ENCODE measurements at places on chromosomes 5 and 9.
A peak's percentile ranks its signal among the peaks of the same experiment; 100 is the strongest.

DNA sequence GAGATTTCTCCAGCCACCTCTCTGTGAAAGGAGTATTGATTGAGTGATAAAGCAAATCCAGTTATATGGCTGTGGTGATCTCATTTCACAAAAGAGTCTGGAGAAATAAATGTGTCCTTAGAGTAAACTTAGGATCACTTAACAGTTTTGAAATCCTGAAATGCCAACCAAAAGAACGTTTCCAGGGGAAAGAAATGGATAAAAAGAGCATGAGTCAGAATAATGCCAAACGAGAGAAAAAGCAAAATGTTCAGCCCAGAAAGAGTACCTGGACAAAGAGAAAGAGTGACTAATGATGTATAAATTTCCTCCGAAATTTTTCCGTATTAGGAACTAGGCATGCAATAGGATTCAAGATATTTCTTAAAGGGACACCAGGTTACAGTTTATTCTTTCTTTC lies 463.1 kb upstream of the CDH10 start:
- no peak for DNase-seq

DNA sequence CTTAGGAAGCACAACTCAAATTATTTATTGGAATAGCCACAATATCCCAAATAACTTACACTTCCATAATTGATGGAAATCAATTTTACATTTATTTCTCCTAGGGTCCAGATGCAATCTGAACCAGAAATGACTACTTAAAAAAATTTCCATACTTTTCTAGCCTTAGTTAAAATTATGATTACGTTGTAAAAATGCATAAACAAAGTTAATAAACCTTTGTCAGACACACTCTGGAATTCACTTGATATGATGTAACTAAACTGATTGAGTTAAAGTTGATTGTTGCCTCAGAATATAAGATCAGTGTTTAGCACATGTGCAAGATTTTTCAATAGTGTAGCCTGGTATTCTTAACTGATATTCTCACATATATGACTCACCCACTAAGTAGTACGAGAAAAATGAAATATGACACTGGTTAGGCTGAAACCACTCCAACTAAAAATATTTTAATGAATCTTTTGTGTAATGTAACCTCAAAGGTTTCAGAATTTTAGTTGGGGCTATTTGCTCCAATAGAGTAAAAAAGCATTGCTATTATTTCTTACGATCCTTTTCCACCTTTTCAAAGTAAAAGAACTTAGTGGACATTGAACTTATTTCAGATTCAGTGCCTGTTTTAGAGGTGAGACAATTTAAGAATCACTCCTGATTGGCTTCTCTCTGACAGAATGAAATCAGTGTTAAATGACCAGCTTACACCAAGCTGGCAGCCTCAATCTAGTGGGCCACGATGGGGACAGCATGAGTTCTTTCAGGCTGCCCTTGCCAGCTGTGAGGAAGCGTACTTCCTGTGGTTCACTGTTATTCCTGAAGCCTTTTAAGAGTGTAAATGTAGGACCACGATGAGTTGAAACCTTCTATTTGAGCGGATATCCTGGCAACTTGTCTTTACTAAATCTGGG lies 277.2 kb upstream of the CDH9 start:
- no peak for DNase-seq

GRCh38 chr5:107736638-107737037 lies 65.9 kb upstream of the EFNA5 start:
- no peak for DNase-seq

- DNase-seq, result no peak
Observed at GRCh38 chr5:178808886-178809285, 50.9 kb upstream of the ZNF354B start.

GRCh38 chr9:108662956-108663355 lies 192.8 kb downstream of the ACTL7B start:
- DNase-seq, result no peak

DNA sequence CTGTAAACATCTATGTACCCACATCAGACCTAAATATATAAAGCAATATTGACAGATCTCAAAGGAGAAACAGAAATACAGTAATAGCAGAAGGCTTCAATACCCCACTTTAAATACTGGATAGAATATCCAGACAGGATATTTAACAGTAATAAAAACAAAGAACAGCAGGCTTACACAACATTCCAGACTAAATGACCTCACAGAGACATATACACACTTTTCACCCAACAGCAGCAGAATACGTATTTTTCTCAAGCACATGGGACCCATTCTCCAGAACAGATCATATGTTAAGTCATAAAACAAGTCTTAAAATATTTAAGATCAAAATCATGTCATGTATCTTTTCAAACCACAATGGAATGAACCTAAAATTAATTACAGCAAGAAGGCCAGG lies 76.8 kb downstream of the CAMSAP1 start:
- DNase-seq, result no peak

DNA sequence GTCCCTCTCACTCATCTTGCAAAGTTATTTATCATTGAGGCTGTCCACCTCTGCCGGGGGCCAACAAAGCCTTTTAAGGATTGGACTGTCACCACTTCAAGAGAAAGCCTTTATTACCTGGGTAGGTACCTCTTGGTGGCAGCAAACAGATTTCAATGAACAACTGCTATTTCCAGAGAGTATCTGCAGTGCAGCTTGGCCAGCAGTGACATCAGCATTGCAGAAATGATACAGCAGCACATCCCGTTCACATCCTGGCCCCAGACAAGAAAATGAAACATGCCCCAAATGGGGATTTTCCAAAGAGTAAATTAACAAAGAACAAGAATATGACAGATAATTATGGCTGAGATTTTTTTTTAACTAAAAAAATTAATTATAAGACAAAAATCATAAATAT lies 2.3 kb upstream of the SPATA6L start:
- DNase-seq, result no peak

GRCh38 chr9:109789556-109789955 lies 9.6 kb downstream of the PALM2AKAP2 start:
- no peak for DNase-seq

DNA sequence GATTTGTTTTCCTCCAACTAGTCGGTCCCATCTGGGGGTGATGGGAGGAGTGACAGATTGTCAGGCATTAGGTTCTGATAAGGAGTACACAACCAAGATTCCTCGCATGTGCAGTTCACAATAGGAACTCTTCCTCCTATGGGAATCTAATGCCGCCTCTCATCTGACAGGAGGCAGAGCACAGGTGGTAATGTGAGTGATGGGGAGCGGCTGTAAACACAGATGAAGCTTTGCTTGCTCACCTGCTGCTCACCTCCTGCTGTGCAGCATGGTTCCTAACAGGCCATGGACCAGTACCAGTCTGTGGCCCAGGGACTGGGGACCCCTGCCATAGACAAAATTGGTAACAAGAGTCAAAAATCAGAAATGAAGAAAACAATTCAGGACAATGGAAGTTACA lies 173.3 kb upstream of the HMHB1 start:
- DNase-seq, result no peak

- no peak for DNase-seq
Observed at GRCh38 chr9:38424918-38425317, 664 bp upstream of the IGFBPL1 start.

DNA sequence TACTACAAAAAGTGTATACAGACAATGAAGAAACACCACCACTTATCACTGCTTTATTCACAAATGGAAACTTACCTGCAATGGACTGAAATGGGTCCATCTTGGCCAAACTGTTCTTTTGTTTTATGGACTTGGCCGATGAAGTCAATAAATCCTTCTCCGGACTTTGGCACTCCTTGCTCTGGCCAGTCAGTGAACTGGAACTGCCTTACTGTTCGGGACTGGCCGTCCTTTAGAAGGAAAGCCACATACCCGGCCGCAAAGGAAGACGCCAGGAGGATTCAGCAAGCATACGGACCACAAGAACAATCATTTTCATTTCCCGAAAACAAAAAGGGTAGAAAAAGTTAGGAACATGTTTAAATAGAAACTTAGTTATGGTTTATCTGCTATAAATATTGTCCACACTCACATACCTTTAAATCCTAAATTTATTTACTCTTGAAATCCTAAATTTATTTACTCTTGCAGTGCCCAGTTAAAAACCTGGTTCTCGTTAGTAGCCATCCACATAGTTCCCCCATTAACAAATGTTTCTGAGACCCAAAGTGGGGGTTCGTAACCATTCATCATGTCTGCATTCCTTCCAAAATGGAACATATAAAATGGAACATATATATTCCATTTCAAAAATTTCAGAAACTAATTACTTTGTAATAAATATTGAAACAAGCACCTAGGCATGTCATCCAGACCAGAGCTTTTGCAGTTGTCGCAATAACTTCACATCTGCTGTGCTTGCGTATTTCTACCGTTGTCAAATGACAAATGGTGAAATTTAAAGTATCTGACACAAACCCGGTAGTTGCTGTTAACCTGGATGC lies 532.1 kb upstream of the DMAC1 start:
- no peak for DNase-seq

DNA sequence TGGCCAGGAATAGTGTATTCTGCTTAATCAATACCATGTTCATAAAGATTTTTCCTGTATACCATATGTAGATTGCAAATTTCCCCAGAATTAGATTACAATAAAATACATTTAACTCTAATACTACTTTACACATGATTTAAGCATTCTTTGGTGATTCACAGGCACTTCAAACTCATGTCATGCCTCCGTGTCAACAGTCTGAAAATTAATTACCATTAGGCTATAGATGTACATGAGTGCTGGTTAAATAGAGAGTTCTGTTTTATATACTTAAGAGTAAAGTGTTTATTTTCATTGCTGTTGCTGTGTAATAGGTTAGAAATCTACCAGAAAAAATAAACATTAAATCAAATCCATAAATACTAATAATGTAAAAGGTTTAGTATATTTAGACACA lies 159.8 kb downstream of the ZSWIM6 start:
- no peak for DNase-seq

DNA sequence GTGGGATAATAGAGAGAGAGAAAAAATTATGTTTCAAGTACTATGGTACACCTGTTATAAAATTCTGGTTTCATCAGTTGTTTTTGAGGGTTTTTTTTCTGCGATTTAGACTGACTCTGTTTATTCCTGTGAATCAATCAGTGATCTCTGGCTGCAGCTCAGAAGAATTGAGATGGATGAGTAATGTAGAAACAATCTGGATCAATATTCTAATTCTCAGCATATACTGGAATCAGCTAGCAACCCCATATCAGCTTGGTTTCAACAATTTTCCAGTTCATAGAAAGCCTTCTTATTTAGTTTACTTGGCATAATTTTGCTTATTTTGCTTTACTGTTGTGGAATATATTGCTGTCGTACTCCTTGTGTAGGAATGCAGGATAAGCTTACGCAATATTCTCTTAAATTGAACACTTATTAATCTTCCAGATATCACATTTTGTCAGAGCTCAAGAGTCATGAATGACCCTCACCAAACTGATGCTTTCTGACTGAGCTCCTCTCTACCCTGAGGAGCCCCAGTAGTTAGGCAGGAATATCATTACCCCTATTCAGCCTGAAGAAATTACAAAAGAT lies 42.9 kb downstream of the SHC3 start:
- no peak for DNase-seq

DNA sequence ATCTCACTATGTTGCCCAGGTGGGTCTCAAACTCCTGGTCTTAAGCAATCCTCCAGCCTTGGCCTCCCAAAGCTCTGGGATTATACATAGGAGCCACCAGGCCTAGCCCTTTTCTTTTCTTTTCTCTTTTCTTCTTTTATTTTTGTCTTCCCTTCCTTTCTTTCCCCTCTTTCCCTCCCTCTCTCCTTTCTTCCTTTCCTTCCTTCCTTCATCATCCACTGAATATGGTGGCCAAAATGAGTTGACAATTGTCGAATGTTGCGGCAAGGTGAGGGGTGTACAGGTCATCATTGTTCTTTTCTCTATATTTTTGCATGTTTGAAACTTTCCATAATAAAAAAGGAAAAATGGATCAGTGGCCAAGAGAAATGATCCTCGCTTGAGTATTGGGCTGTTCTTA lies 32.1 kb upstream of the BASP1 start:
- DNase-seq, result no peak

GRCh38 chr9:87570000-87570908 lies 72.6 kb downstream of the DAPK1 start:
- DNase-seq, result no peak

GRCh38 chr9:29637471-29638237 lies 2064.4 kb upstream of the C9orf72 start:
- no peak for DNase-seq

DNA sequence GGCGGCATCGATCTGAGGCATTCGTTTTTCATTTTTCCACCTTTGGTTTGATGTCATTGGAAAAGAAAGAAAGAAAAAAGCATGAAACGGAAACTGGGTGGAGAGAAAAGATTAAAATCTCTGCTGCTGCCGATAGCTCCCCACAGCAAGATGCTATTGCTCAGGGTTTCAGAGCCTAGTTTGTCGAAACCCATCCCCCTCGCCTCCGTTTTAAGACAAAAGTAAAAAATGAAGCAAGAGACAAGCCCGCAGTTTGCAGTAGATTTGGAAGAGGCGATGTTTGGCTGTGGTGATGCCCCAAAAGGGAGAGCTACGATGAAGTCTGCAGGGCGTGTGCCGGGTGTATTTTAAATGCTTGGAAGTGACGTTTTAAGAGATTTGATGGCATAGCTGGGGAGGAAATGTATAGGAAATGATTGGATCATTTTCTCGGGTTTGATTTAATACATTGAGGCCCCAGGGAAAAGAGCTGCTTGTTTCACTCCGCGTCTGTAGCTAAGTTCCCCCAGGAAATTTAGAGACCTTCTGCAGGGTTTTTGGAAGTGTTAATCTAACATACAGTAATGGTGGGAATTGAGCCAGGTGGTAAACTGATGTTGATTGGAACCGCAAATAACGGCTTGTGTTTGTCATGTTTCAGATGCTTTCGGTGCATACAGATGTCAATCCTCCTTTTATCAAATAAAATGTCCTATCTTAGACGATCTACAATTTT lies 909 bp downstream of the NDFIP1 start:
- DNase-seq, result peak; percentile 52

DNA sequence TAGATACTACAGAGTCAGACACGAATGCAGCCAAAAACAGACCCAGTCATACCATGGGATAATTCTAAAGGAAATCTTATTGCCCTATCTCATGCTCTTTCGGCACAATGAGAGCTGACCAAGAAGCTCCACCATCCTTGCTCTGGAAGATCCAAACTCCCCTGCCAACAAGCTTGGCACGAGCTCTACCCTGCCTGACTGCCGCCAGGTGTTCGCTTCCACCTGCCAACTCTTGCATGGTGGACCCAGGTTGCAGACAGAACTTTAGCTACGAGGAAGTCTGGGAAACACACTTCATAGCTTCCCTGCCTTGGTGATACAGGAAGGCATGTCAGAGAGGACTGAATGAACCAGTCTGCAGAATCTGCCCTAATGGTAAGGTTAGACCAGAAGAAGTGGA lies 355.0 kb downstream of the DRD1 start:
- no peak for DNase-seq

DNA sequence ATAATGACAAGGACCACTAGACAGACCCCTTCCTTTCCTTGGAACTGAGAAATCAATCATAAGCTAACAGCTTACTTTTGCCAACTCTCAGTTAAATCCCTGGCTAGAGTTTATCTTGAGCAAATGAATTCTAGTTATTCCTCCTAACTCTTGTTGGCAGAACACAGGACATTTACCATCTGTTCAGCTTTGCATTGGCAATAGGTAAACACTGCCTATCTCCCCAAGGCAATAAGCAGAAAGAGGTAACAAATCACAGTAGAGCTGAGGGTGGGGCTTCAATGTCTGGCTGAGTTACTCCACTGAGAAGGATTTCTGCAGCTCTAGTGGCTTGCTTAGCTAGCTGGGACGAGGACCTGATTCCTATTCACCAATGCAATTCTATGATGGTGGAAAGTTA lies 503.3 kb upstream of the GRIA1 start:
- no peak for DNase-seq
